ENCODE measurements at places on chromosomes 3 and 15.

DNA sequence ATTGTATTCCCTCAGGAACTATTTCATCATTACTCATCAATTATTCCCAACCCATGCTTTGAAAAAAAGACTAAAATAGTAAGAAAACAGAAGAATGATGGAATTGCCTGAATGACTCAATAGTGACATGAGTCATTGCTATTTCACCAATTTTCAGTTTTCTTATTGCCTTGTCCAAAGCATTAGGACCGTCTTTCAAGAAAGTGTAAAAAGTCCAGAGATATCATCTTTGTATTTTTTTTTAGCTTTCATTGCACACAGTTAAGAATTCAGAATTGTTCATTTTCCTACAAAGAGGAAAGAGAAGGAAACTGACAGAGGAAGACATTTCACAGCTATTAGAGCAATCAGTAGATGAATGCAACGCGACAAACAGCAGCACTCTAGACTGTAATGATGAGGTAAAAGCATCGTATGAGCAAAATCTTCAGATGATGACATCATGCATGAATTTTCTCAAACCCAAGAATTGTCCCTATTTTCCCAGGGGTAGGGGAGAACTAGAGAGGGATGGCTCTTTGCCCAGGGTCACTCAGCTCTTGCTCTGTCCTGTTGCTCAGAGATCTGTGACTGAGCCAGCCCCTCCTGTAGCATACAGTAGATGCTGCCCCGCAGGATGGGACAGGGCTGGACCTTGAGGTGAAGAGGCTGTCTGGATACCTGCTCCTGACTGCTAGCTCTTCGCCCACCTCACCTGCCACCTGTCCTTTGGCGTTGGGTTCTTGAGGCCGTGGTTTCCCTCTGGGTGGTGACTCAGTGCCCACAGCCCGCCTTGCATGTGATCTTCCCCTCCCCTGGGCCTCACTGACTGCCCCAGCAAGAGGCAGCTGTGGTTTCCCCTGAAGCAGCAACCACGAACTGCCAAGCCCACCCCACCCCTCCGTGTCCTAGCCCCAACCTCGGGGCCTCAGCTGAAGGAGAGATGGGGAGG, 84.8 kb downstream of the PPCDC start:
- peak; percentile 41 for DNase-seq

GRCh38 chr3:37494216-37494615, 319.8 kb upstream of the LRRFIP2 start:
- no peak for DNase-seq

GRCh38 chr15:65176056-65176455, 9.1 kb downstream of the CLPX start:
- no peak for DNase-seq

DNA sequence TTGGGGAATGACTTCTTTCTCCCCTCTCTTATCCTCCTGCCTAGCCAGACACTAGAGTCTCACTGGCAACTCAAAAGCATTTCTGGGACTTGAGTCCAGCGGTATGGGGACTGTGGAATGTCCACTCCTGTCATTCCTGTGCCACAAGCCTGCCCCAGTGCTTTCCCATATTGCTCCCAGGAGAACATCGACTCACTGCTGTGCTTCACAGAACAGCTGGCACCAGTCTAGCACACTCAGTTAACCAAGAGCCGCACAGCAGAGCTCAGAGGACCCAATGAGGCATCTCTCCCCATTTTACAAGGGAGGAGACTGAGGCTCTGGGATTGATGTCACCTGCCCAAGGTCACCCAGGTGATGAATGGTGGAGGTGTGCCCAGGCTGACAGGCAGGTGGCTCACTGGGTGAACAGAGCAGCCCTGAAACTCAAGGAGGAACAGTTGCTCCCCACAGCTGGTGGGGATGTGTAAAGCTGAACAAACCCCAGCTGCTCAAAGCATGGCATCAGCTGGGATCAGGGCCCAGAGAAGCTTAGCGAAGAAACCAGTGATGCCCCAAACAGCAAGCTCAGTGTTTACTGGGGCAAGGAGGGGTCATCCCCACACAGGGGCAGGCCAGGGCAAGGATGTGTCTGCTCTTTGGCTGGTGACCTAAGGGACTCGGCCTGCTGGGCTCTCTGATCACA, 35.4 kb upstream of the DUSP7 start:
- no peak for DNase-seq

DNA sequence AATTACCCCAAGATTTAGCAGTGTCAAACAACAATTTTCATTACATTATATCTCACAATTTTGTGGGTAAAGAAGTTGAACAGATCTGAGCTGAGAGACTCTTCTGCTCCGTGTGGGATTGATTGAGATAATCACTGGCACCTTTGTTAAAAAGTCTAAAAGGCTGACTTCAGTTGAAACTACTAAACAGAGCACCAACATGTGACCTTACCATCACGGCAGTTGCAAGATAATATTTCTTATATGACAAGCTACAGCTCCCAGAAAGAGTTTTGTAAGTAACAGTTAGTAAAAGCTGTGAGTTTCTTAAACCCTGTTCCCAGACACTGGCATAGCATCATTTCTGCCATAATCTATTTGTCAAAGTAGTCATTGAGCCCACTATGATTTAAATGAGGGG, 25.0 kb downstream of the CGGBP1 start:
- DNase-seq, result no peak

DNA sequence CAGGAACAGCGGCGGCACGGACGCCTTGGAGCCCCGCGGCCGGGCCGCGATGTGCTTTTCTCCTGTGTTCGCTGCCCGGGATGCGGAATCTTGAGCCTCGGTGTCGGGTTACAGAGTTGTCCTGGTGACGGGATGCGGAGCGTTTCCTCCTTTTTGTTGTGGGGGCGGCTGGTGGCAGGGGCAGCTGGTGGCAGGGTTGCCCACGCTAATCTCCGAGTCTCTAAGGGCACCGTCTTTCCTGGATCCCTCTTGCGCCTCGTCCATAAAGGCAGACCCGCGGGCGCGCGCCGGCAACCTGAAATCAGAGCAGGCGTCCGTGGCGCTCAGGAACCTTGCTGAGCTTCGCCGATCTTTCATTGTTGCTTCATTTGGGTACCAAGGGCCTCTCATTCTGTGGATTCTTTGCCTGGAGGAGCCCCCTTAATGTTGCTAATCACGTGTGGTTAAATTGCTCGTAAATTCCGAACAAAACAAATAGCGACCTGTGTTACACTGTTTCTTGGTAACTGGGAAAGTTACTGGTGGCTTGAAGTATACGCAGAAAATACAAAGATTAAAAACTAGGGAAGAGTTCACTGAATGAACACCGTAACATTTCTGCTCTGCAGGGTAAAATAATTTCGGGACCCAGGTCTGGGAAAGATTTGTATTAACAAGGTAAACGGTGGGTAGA, 844 bp upstream of the PFN2 start:
- no peak for DNase-seq

DNA sequence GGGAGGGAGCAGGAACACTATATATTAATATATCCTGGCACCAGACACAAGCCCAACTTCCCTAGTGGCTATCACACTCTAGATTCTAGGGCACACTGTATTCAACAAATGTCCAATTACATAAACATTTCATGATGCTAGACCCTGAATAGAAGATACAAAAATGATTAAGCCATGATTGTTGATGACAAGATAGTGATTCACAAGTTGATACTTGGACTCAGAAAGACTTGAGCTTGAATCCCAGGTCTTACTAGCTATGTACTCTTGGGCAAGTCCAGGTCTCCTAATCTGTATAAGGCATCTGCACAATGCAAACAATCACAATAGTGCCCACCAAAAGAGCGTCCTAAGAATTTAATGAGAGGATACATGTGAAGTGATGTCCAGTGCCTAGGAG, 10.0 kb upstream of the SNTN start:
- no peak for DNase-seq

DNA sequence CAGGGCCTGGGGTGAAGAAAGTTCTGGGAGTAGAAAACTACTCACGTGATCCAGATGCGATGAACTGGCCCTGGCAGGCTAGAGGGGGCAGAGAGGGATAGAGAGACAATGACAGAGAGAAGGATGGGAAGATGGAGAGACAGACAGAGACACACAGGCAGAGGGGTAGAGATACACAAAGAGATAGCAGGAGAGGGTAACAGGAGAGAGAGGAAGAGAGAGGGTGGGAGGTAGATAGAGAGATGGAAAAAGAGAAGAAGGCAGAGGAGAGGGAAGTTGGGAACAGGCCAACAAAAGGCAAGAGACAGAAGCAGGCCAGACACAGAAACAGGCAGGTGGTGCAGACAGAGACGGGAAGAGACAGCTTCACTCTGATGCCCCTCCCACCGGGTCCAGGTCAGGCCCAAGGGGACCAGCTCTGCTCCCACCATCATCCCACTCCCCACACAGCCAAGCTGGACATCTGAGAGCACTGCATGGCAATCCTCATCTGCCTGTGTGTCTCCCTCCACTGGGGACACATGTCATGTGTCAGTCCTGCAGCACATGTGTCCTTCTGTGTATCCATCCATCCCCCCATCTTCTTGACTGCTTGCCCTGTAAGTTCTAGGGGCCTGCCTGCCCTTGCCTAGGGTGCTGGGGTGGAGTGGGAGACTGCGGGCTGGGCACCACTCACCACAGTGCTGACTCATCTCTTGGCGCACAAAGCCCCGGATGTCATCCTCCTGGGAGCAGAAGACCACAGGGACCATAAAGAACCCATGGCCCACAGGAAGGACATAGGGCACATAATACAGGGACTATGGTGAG, 2.2 kb upstream of the UCN2 start:
- no peak for DNase-seq

- no peak for DNase-seq
Observed at GRCh38 chr15:66092053-66093016, 161.2 kb downstream of the MEGF11 start.

GRCh38 chr15:74383286-74383685, 15.8 kb upstream of the CYP11A1 start:
- DNase-seq, result no peak

GRCh38 chr3:42189001-42189460, 77.0 kb downstream of the CCK start:
- no peak for DNase-seq

GRCh38 chr3:182730675-182731042, 62.6 kb upstream of the ATP11B start:
- no peak for DNase-seq

DNA sequence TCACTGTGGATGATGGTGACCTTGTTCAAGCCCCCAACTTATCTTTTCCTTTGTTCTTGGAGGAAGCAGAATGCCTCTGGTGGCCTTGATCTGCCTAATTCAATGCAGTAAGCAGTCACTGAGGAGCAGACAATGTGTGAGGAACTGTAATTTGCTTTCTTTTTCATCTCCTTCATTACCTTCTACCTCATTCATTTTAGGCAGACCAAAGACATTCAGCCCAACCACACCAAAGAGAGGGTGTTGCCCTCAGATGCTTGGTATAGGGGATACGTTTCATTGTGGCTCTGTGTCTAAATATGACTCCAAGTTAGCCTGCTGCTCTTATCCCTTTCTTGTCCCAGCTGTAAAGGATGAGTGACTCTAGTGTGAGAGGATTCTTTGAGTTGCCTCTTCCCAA, 15.3 kb downstream of the EXOSC7 start:
- no peak for DNase-seq

DNA sequence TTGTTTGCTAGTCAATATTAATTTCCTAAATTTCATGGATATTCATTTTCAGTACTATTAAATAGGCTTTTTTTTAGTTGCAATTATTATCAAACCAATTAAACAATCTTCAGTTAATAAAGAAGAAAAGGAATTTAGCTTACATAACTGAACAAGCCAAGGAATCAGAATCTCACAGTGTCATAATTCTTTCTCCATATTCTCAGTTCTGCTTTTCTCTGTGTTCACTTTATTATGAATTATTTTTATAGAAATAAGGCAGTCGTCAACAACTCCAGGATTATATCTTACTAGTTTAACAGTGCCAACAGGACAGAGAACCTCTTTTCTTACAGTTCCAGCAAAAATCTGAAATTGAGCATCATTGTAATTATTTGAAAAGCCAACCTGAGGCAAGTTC, 221.7 kb downstream of the CGGBP1 start:
- DNase-seq, result no peak

DNA sequence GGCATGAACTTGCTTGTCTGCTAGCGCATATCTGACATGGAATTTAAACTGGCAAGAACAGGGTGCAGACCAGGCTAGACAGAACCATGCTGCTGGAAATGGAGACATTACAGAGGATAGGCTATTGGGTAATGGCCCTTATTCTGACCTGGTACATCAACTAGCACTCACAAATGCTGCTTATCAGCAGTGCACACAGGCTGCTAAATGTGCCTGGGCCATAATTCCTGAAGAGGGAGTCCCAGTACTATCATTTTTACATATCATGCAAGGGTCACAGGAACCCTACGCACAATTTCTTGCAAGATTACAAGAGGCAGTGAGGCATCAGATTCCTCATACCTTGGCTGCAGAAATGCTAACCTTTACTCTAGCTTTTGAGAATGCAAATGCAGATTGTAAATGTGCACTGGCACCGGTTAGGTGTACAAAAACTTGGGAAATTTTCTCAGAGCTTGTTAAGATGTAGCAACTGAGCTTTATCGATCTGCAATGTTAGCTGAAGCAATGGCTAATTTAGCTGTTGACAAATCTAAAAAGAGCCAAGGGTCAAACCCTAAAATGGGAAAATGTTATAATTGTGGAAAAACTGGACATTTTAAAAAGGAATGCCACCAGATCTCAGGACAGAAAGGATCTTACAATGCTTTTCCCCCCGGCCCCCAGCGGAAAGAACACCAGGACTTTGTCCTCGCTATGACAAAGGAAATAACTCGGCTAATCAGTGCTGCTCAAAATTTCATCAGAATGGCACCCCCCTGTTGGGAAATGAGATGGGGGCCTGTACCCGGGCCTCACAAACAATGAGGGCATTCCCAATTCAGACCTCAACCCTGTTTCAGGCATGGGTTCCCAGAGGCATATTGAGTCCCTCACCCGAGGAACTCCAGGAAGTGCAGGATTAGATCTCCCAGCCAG, 21.1 kb downstream of the CCRL2 start:
- DNase-seq, result no peak

GRCh38 chr15:62437753-62438152, 272.7 kb upstream of the C2CD4B start:
- DNase-seq, result no peak

GRCh38 chr15:69732133-69732532, 279.5 kb downstream of the RPLP1 start:
- no peak for DNase-seq

GRCh38 chr15:76983590-76984375, 11.1 kb upstream of the PSTPIP1 start:
- DNase-seq, result no peak

GRCh38 chr15:62953021-62953420, 89.5 kb upstream of the TPM1 start:
- DNase-seq, result no peak

Measured in stimulated activated CD8-positive, alpha-beta memory T cell treated with anti-CD3 and anti-CD28 coated beads, Interleukin-12 subunit alpha, Interleukin-12 subunit beta, amount 100 ng/mL, for 1 hour (primary cell).